ENCODE measurements at places on chromosomes 6 and 20.

DNA sequence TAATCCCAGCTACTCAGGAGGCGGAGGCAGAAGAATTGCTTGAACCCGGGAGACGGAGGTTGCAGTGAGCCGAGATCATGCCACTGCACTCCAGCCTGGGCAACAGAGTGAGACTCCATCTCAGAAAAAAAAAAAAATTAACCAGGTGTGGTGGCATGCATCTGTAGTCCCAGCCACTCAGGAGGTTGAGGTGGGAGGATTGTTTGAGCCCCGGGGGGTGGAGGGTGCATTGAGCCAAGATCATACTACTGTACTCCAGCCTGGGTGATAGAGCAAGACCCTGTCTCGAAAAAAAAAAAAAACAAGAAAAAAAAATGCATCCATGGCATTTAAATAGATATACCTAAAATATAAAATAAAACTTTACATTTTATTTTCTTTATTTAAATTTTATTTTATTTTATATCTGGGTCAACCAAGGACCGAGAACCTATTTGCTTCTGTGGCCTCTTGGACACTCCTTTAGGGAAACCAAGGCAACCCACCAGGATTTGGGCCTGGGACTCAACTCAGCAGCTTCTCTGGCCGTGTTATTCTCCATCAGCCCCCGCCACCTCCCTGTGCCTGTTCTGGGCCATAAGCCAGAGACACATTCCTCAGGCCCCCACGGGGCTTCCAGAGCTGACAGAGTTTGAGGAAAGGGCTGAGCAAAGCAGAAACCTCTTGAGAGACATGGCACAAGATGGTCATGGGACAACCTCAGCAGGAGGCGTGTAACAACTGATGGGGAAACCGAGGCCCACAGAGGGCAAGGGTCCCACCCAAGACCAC is 6.2 kb downstream of the SNTA1 start:
- no peak for DNase-seq

DNA sequence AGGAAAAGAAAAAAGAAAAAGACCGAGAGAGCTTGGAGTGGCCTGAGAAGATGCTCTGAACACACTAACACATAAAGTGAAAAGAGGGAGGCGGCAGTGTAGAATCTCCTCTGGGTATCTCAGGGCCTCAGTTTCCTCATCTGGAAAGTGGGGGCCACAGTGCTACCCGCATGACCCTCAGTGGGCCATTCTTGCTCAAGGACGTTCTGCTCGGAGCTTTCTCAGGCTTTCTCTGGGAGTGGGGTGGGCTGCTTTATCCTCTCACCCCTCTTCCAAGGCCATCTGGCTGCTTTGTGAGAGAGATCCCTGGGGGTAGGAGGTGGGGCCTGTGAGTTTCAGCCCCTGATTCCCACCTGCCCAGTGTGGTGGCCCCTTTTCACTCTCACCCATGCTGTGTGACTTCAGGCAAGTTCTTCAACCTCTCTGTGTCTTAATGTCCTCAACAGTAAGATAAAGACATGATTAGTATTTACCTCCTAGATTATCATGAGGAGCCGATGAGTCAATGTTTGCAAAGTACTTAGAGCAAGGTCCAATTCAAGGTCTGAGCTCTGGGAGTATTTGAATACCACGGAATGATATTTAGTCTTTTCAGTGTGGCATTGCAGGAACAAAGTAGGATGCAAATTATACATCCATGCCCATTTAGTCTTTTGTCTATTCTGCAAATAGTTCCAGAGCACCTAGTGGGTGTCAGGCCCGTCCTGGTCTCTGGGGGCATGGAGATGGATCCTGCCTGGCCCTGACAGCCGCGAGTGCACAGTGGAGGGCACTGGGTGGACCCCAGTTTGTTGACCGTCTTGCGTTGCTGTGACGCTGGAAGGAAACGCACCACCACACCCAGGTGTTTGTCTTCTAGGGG is 34.3 kb downstream of the SRC start:
- DNase-seq, result no peak

DNA sequence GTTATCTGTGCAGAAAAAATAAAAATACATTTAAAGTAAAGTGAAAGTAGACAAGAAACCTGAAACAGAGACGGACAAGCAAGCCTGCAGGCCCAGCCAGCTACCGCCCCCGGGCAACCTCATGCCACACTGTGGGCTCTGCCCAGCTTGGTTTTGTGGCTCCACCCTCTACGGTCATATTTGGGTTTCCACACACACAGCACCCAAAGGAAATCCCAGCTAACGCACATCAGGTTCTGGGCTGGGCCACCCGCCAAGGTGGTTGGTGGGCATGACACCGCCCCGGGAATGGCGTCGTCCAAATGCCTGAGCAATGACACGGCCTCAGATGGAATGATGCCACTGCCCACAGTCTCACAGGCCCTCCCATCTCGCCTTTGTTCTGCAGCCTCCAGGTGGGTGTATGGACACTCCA is 22.9 kb downstream of the FAM110A start:
- DNase-seq, result no peak

GRCh38 chr20:24236201-24236600 is 233.2 kb upstream of the SYNDIG1 start:
- DNase-seq, result no peak

DNA sequence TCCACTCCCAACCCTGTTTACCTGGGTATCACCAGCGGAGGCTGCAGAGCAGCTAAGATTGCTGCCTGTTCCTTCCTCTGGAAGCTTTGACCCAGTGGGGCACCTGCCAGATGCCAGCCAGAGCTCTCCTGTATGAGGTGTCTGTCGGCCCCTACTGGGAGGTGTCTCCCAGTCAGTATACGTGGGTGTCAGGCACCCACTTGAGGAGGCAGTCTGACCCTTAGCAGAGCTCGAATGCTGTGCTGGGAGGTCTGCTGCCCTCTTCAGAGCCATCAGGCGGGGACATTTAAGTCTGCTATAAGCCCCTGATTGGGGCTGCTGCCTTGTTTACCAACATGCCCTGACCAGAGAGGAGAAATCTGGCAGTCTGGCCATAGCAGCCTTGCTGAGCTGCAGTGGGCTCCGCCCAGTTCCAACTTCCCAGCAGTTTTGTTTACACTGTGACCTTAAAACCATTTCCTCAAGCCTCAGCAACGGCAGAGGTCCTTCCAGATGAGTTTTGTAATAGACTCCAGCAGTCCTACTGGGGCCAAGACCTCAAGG is 2.8 kb downstream of the RAET1E start:
- no peak for DNase-seq

DNA sequence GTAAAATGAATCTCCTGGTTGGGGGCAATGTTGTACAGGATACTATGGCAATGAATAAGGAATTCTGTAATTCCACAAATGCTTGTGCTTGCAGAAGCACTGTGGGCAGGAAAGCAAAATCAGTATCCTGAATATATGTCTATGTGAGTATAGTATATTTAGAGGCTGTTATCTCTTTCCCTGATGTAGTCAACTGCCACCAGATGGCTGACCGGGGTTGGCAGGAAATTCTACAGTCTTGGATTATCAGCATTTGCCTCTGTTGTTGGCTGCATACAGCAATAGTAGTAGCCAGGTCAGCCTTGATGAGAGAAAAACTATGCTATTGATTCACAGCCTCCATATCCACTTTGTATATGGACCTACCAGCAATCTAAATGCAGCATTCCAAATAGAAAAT is 425.1 kb upstream of the JAG1 start:
- no peak for DNase-seq

DNA sequence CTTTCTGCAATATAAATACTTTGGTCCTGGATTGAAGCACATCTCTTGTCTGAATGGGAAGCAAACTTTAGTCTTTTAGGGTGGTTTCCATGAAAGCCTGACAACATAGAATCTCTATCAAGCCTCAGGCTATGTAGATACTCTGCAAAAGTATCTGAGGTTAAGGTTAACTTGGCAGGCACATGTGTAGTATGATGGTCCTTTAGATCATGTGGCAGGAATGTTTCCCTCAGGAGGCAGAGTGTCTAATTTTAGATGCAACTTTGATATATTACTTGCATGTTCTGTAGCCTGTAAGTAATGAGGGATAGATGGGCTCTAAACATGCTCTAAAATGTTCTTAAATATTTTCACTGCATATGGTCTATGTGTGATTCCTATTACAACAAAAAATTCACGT is 8.2 kb downstream of the MYB start:
- no peak for DNase-seq

DNA sequence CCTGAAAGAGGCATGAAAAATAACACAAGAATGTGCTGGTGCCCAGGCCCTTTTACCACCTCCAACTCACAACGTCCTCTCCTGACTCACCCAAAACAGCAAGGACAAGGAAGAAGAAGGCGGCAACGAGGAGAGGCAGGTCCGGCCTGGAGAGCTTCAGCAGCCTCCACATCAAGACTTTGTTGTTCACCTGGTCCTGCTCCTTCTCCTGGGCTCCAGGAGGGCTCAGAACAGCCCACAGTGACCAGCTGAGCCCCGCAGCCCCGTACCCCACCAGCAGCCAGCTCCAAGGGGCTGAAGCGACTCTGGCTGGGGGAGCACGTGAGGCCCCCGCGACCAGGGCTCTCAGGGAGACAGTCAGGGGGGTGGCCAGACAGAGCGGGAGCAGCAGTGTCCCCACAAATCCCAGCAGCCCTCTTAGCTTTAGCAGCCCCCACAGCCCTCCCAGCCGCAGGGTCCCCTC is 857 bp downstream of the TAP2 start:
- DNase-seq, result no peak

All from activated T-helper 1 cell treated with Interleukin-2 at 50 U/mL for 16 hours (primary cell).